ENCODE measurements at places on chromosomes 2 and 18. TPM values are rescaled to one million over a fixed set of nuclear protein-coding genes. Genes with fewer than 3 reads are reported as not detected.

ALPG gene
- not detected for total RNA-seq

PPP4R3B gene
- 84.0 TPM for total RNA-seq

SIX3 gene
- total RNA-seq, result not detected

SOX11 gene
- not detected for total RNA-seq

MAB21L4 gene
- not detected for total RNA-seq

IL36A gene
- total RNA-seq, result not detected

PJVK gene
- 2.8 TPM for total RNA-seq

IL36B gene
- not detected for total RNA-seq

GALNT14 gene
- total RNA-seq, result 2.1 TPM

MC5R gene
- total RNA-seq, result not detected

INO80D gene
- total RNA-seq, result 16.4 TPM

VIT gene
- not detected for total RNA-seq

KIF1A gene
- 7.7 TPM for total RNA-seq

PROM2 gene
- total RNA-seq, result 0.30 TPM

EFR3B gene
- 0.08 TPM for total RNA-seq

IKZF2 gene
- 13.0 TPM for total RNA-seq

GPR75 gene
- 1.8 TPM for total RNA-seq

CTLA4 gene
- 45.6 TPM for total RNA-seq

VWC2L gene
- total RNA-seq, result not detected

GALNT13 gene
- 0.35 TPM for total RNA-seq

TUBA4A gene
- 212 TPM for total RNA-seq

ANKRD62 gene
- total RNA-seq, result not detected

DNAH6 gene
- 0.54 TPM for total RNA-seq

ANKRD30BL gene
- total RNA-seq, result not detected

L3MBTL4 gene
- total RNA-seq, result 0.38 TPM

TMEM37 gene
- total RNA-seq, result not detected

ARHGAP25 gene
- 51.0 TPM for total RNA-seq

IL36G gene
- not detected for total RNA-seq

EGR4 gene
- total RNA-seq, result 0.44 TPM

C2orf80 gene
- not detected for total RNA-seq

DTYMK gene
- total RNA-seq, result 121 TPM

DSG1 gene
- total RNA-seq, result not detected

FOXD4L1 gene
- 0.16 TPM for total RNA-seq

SERPINB10 gene
- total RNA-seq, result not detected

CAPN14 gene
- 0.49 TPM for total RNA-seq

LYPD1 gene
- not detected for total RNA-seq

TWSG1 gene
- 12.8 TPM for total RNA-seq

EIF4E2 gene
- 70.1 TPM for total RNA-seq

CGREF1 gene
- 9.8 TPM for total RNA-seq

GPC1 gene
- 0.64 TPM for total RNA-seq

PSMA8 gene
- 3.6 TPM for total RNA-seq

WNT6 gene
- total RNA-seq, result not detected

CPS1 gene
- total RNA-seq, result 2.6 TPM

LYPD6 gene
- total RNA-seq, result not detected

UNC50 gene
- total RNA-seq, result 29.8 TPM

AOX1 gene
- total RNA-seq, result 0.19 TPM

SATB2 gene
- total RNA-seq, result 0.28 TPM

GULP1 gene
- not detected for total RNA-seq

KCNS3 gene
- not detected for total RNA-seq

FEV gene
- not detected for total RNA-seq

INHBB gene
- total RNA-seq, result not detected

ALPP gene
- total RNA-seq, result not detected

CARF gene
- total RNA-seq, result 4.2 TPM

RBM44 gene
- total RNA-seq, result 0.47 TPM

NR4A2 gene
- 49.9 TPM for total RNA-seq

SERPINB11 gene
- not detected for total RNA-seq

PHLPP1 gene
- 10.4 TPM for total RNA-seq

ZNF385B gene
- total RNA-seq, result not detected

PAIP2B gene
- 2.4 TPM for total RNA-seq

TEX44 gene
- total RNA-seq, result not detected

All from activated naive CD8-positive, alpha-beta T cell treated with anti-CD3 and anti-CD28 coated beads for 36 hours (primary cell).